Activated T-helper 2 cell treated with anti-CD3 and anti-CD28 coated beads, Interferon-gamma antibody, Interleukin-2, Interleukin-4, amounts not matched to agents 10 μg/mL and 5 μg/mL and 100 μg/mL, durations not matched to agents 14 hours and 24 hours and 36 hours (primary cell): ENCODE measurements at places on chromosomes 2 and 18. TPM values are rescaled to one million over a fixed set of nuclear protein-coding genes. Genes with fewer than 3 reads are reported as not detected.

The SIX3 gene
- 0.25 and 0.34 TPM in 2 replicates for total RNA-seq

GRCh38 chr2:235968155-235968554, 200.0 kb downstream of the GBX2 start:
- no peak for DNase-seq

DNA sequence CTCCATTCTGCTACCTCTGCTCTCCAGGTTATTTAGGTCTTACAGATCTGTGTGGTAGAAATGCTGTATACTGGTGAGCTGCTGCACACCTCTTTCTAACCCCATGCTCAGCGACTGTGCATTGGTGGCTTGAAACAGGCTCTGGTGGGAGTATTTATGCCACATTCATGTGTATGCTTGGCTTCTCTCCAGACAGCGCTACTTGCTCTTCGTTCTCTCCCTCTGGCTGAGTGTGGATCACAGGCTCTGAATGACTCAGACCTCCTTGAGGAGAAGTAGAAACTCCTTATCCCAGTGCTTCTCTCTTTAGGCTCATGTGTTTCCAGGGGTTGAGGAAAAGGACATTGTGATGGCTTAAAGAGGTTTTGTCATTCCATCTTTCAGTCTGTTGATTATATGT, 54.9 kb downstream of the FHOD3 start:
- DNase-seq = no peak

- no peak for DNase-seq
Measured at GRCh38 chr2:211900000-211900399, 638.6 kb downstream of the ERBB4 start.

GRCh38 chr2:174903264-174903556, 102.0 kb downstream of the CHN1 start:
- DNase-seq = no peak

The AKAIN1 gene
- not detected in 2 replicates for total RNA-seq
